ENCODE measurements at places on chromosomes 3 and 15.

GRCh38 chr3:141436180-141436579, 50.6 kb upstream of the RASA2 start:
- no peak for DNase-seq

DNA sequence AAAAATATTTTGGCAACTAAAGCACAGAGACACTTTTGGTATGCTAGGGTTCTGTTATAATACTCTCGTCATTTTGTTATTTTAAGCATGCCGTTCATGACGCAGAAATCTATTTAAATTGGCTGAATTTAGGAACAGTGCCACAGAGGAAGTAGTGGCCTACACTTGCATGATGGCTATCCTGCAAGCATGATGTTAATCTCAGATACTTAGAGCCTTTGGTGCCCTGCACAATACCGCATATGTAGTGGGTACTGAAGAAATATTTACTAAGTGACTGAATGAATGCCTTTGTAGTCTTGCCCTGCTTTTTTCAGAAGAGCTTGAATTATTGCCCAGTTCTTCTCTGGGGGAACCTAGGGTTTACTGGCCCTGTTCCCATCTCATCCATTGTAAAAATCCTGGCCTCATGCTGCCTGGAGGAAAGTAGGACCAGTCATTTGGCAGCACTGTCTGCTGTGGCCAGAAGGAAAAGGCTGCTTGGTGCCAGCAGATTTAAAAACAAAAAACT, 79.0 kb downstream of the SERPINI1 start:
- DNase-seq, result no peak

- no peak for DNase-seq
Observed at GRCh38 chr15:96804754-96805153, 474.3 kb downstream of the NR2F2 start.

- DNase-seq, result no peak
Observed at GRCh38 chr3:151559736-151560135, 98.9 kb upstream of the IGSF10 start.

GRCh38 chr3:151599103-151599672, 134.5 kb upstream of the AADACL2 start:
- DNase-seq, result no peak
